AG04450 (cell line): ENCODE measurements at places on chromosomes 4 and X.

GRCh38 chr4:115844180-115844579, 730.8 kb upstream of the NDST4 start:
- no peak for DNase-seq

DNA sequence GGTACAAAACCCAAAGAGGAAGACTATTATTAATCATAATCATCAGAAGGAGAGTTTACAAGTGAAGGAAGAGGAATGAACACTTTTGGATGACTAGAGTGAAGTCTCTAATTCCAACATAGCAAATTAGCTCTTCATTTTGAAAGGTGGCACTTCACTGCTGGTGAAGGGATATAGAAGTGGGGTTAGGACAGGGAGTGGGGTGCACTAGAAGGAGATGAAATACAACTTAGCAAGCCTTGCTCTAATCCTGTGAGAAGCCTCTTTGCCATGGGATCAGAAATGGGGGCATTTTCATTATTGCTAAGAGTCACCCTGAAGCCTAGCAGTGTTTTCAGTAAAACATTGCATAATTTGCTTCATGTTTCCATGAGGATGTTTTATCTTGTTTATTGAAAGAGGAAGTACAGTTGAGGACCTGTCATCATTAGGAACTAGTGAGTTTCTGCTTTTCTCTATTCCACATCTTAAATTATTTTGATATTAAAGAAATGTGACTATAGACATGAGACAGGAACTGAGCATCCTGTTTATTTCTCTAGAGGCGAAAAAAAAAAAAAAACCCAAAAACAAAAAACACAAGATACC, 9.3 kb upstream of the GRPR start:
- DNase-seq, result no peak

- DNase-seq, result no peak
These were observed 20.0 kb downstream of the AMOT start for GRCh38 chrX:112820364-112821268.

DNA sequence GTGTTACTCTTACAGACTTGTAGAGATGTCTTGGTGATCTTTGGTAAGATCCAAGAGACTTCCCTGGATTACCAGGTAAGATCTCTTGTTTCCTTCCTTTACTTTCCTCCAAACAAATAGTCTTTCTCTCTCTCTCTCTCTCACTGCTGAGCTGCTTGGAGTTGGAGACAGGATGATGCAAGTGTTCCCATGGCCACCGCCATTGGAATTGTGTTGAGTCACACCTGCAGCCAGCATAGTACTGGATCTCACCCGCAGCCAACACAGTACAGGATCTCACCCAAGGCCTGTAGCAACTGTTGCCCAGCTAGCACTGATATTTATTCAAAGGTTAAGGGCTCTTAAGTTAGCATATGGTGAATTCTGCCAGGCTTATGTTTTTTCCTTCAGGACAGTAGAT, 1080.9 kb downstream of the FAT4 start:
- DNase-seq, result no peak

DNA sequence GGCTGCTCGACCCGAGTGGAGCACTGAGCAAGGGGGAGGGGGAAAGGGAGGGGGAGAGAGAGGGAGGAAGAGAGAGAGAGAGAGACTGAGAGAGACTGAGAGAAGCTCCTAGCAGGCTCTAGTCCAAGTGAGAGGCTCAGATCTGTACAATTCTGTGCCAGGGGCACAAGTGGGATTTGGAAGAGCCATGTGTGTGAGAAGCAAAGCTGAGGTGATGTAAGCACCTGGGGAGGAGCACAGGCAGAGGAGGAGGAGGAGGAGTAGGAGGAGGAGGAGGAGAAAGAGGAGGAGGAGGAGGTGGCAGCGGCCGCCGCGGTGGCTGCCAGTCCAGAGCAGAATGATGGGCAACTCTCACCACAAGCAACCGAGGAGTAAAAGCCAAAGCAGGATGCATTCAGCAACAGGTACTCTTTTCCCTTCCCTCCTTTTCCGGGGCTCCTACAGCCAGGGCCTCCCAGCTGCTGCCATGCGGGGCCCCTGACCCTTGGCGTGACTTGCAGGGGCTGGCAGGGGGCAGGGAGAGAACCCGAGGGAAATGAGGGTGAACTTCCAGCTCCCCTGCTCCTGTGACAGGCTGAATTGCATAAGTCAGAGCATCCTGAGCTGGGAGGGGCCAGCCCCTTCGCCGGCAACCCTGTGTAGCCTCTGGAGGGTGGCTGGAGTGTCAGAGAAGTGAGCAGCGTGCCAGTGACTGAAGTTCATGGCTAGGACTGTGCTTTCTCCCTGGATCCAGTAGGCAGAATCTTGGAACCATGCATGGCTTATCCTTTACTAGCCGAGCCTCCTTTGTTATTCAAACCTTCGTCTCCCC, 62.2 kb downstream of the RTL5 start:
- DNase-seq, result no peak

- DNase-seq, result no peak
These were observed 344.1 kb downstream of the SH2D1A start for GRCh38 chrX:124690495-124690894.

DNA sequence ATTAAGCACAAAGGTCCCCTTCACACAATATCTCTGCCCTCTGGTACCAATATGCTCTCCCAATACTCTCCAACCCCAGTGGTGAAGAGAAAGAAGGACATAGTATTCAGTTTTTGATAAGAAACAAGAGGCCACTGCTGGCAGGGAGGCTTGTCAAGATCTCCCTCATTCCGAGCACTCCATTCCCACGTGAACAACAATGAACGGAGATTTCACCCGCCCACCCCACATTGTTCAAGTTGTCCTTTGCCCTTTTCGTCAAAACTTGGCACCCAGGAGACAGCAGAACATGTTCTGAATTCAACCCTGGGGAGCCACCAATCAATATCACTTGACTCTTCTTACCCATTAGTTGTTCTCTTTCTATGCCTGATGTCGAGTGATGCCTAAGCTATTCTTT, 54.2 kb upstream of the SLC25A4 start:
- DNase-seq, result no peak

DNA sequence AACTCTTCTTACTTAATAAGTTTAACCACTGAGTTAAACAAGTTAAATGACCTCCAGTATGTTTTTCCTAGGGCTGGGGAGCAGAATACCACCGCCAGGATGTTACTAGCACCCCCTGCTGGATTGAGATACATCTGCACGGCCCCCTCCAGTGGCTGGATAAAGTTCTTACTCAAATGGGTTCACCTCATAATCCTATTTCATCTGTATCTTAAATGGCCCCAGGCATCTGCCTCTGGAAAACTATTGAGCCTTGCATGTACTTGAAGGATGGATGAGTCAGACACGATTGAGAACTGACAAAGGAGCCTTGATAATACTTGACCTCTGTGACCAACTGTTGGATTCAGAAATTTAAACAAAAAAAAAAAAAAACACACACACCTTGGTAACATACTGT, 61.5 kb upstream of the MMAA start:
- peak; percentile 43 for DNase-seq

- no peak for DNase-seq
These were observed 56.9 kb upstream of the INTU start for GRCh38 chr4:127575888-127576287.
